ENCODE measurements at places on chromosomes 5 and 9. TPM values are rescaled to one million over a fixed set of nuclear protein-coding genes. Genes with fewer than 3 reads are reported as not detected.

The MOB3B gene
- 11.0 TPM for total RNA-seq

The RGS7BP gene
- not detected for total RNA-seq

The SOX30 gene
- not detected for total RNA-seq

The SPINK6 gene
- not detected for total RNA-seq

The MED7 gene
- 6.2 TPM for total RNA-seq

DNA sequence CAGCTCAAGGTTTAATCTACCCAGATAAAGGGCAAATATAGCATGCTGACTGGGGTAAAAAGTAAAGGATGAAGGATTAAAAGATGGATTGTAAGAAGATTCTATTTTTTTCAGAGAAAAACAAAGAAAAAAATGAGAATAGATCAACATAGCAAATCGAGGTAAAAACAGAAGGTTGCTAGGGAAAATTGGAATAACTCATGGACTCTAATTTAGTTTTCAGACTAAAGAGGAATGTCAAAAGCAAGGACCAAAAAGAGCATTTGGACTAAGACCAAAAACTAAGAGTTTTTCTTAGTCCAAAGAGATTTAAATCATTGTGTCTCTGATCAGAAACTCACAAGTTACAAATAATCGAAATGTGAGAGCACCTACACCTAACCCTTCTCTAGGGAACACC lies 250.7 kb upstream of the PTPRD start:
- no peak for DNase-seq

- DNase-seq = no peak
These were observed 11.9 kb downstream of the LPCAT1 start for GRCh38 chr5:1511651-1512540.

GRCh38 chr5:35990941-35991611 lies at the start of gene UGT3A1:
Gene UGT3A1 (minus strand): TSS chr5:35991390. CDS start chr5:35991240, 150 bp downstream.
- no peak for DNase-seq

- peak; percentile 53 for DNase-seq
These were observed at the start of gene IL6ST for GRCh38 chr5:55994495-55994997. Gene IL6ST (minus strand): TSS chr5:55994963. CDS start chr5:55976278, 18,685 bp downstream.

- DNase-seq = no peak
These were observed 18.1 kb upstream of the WWC1 start for GRCh38 chr5:168273056-168273980.

GRCh38 chr5:61658592-61659008 lies 326.5 kb downstream of the ZSWIM6 start:
- DNase-seq = peak; percentile 95

- no peak for DNase-seq
These were observed 30.4 kb downstream of the ELP1 start for GRCh38 chr9:108903420-108904103.

DNA sequence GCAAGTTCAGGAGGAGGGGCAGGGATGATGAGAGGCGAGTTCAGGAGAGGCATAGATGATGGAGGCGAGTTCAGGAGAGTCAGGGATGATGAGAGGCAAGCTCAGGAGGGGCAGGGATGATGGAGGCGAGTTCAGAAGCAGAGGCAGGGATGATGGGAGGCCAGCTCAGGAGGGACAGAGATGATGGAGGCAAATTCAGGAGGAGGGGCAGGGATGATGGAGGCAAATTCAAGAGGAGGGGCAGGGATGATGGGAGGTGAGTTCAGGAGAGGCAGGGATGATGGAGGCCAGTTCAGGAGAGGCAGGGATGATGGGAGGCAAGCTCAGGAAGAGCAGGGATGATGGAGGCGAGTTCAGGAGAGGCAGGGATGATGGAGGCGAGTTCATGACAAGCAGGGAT lies 17.8 kb upstream of the SPOCK1 start:
- no peak for DNase-seq

DNA sequence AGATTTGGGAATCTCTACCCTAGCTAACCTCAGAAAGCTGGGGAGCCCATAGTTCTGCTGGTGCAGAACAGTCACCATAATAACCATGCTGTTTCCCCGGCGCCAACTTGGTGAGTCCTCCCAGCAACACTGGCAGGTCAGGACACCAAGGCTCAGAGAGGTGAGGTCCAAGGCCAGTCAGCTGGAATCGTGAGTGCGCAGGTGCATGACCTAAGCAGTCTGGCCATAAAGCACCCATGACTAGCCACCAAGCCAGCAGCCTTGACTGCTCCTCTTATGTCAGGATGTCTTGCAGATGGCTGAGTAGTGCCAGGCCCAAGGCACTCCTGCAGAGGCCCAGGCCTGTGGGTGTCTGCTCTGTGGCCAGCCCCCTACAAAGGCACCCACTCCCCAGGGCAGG lies 2.6 kb downstream of the RNF44 start:
- DNase-seq = no peak

All from lower leg skin (tissue), 4 donors.